Nucleus accumbens (tissue), 56 donors: ENCODE measurements at places on chromosomes 16 and 17.

- no peak for DNase-seq
Observed at GRCh38 chr17:3335876-3336275, 37.7 kb upstream of the OR3A1 start.

DNA sequence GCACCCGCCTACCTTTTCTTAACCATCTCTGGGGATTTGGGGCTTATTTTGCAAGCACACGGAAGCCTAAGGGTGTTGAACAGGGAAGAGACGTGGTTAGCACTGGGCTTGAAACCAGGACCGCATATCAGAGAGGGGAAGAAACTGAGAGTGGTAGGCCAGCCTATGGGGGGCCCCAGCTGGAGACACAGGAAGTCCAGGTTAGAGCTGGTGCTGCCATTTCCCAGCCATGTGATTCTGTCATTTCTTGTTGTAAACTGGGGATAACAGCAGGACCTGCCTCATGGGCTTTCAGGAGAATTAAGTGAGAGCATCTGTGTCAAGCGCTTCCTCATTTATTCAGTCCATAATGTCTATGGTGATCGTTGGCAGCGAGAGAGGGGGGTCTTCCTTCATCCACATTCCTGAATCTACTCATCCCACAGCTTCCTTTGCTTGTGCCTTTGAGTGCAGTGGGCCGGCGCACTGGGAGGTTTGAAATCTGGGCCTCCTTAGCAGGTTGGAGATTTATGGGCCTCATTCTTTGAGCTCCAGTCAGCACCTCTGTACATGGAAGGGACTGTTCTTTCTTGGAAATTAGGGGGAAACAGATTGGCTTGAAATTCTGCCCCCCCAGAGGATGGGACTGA is 20.1 kb downstream of the NKD1 start:
- no peak for DNase-seq

- DNase-seq: no peak
Observed at GRCh38 chr17:16913463-16913862, 58.5 kb downstream of the TNFRSF13B start.

- no peak for DNase-seq
Observed at GRCh38 chr17:79954281-79955166, 81.1 kb downstream of the TBC1D16 start.

DNA sequence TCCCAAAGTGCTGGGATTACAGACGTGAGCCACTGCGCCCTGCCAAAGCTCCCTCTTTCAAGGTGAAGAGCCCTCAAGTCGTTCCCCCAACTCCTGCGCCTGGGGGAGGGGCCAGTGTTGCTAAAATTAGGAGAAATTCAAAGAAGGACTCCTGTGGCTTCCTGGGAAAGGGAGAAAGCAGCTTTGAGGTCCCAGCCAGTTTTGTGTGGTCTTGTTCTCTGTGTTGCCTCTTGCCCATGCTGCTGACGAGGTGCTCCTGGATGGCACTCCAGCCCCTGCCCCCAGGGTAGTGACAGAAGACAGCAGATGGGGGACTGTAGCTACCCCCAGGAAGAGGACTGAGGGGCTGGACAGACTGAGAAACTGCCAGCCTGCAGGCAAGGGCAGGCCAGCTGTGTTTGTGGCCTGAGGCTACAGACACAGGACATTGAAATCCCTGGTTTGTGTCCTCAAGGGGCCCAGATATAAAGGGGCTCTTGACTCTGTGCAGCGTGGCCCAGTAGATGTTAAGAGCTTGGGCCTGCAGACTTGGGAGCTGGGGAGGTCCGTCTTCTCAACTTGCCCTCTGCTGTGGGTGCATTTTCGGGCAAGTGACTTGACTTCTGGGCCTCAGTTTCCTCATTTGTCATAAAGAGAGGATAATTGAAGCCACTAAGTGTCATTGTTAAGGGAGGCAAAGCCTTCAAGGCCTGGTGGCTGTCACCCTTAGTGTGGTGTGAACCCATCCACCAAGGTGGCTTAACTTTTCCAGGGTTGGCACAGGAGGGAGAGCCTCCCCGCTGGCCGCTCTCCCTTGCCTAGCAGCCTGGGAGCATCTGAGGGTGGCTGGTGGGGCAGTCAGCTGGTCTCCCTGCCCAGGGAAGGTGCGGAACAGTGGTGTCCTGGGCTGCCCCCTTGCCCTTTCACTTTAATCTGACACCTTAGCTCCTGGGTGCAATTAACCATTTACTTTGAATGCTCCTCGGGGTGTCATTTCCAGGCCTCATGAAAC is 4.1 kb downstream of the UBALD2 start:
- DNase-seq: no peak

- no peak for DNase-seq
Observed at GRCh38 chr17:14910916-14911315, 354.2 kb downstream of the PMP22 start.

DNA sequence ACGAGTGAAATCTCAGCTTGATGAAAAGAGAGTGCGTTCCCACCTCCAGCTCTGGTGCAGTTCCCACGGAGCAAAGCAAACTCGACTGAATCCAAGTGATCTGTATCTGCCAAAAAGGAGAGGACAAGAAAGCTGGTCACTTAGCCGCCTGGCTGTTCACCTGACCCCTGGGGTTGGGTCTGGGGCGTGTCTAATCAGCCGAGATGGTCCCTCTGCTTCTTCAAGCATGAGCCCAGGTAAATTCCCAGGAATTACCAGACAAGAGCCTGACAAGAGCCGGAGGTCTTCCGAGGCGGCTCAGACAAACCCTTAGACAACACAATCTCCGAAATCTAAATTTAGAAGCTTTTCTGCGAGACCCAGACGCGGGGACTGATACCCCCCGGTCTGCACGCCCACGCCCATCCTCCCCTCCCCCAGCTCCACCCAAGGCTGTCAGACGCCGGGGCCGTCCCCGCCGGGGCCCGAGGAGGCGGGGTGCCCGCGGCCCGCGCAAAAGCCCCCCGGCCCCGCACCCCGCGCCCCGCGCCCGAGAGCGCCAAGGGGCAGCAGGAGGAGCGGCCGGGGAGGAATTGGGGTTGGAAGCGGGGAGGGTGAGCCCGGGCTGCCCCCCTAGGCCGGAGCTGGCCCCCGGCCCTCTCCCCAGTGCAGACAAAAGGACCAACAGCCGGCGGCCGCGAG is 674 bp downstream of the ZNF821 start:
- no peak for DNase-seq

DNA sequence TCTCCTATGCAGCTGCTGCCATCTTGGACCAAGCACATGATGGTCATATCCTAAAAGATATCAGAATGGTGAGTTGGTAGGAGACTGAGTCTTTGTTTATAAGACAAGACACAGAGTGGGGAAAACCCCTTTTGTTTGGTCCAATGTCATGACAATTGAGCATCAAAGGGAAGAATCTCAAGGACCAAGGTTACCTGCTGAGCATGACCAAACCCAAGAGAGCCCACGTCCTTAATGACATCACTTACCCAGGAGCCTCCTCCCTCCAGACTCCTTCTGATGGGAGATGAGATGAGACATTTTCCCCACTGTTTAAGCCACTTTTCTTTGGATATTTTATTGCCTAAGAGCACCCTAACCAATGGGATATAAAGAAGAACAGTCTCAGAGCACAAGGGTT is 478.1 kb downstream of the NPIPA7 start:
- no peak for DNase-seq

GRCh38 chr17:8121681-8122421 is 2.1 kb downstream of the HES7 start:
- peak; percentile 66 for DNase-seq

DNA sequence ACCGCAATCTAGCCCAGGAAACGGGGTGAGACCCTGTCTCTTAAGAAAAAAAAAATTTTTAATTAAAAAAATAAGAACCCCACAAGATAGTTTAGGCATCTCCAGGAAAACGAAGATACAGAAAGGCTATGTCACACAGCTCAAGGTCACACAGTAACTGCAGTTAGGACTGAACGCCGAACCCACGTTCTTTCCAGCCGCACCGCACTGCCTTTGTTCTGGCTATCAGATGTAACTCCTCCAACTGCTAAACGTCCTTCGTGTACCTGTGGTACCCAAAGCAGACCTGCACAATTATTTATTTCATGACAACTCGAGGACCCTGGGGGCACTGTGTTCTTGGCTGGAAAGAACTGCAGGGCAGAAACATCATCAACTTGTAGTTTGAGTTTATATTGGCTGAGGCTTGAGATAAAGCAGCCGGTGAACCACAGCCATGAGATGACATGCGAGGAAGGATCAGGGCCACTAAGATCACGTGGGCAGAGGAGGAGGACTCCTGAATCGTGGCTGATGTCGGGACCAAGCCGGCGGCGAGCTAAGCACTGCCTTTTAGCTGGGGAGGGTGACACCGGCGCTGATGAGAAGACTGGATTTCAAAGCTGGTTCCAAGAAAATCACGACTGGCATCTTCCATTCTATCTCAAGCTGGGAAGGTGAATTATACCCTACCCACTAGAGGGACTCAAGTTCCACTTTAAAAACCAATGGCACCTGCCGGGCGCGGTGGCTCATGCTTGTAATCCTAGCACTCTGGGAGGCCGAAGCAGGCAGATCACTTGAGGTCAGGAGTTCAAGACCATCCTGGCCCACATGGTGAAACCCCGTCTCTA is 20.7 kb upstream of the MNT start:
- no peak for DNase-seq

GRCh38 chr17:33864758-33865229 is 390.3 kb upstream of the CCL2 start:
- DNase-seq: no peak

- no peak for DNase-seq
Observed at GRCh38 chr17:63332286-63332685, 113.8 kb downstream of the CYB561 start.

- peak; percentile 63 for DNase-seq
Observed at GRCh38 chr17:17919169-17920107, 52.8 kb downstream of the TOM1L2 start.

GRCh38 chr16:66802159-66802558 is 775 bp upstream of the TERB1 start:
- DNase-seq: no peak

- DNase-seq: no peak
Observed at GRCh38 chr16:30149250-30149930, 26.4 kb upstream of the MAPK3 start.

GRCh38 chr17:17579691-17580090 is 11.8 kb downstream of the PEMT start:
- no peak for DNase-seq

- no peak for DNase-seq
Observed at GRCh38 chr17:82832411-82832810, 7.4 kb downstream of the ZNF750 start.

DNA sequence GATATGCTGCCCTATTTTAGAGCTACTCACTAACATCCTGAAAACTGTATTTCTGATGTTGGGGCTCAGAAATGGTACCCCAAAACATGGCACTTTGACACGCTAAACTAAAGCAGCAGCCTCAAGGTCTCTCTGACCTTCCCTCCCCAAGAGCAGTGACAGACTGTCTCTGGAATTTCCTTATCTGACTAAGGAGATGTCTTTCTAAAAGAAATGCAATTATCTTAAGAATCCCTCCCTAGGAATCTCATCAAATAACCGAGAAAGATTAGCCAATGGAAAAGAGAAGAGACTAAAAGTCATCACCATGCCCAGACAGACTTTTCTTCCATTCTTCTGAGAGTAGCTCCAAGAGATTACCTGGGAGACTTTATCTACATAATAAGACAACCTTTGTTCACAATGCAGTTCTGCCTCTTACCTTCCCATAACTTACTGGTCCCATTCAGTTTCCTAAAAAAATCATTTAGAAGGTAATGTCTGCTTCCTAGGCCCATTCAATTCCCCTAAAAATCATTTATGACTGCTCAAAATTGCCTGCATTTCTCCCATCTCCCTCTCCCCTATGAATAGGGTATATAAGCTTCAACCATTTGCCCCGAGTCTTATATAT is 123.9 kb downstream of the CPPED1 start:
- DNase-seq: no peak

GRCh38 chr17:83174362-83175118 is 95.1 kb downstream of the METRNL start:
- DNase-seq: no peak

DNA sequence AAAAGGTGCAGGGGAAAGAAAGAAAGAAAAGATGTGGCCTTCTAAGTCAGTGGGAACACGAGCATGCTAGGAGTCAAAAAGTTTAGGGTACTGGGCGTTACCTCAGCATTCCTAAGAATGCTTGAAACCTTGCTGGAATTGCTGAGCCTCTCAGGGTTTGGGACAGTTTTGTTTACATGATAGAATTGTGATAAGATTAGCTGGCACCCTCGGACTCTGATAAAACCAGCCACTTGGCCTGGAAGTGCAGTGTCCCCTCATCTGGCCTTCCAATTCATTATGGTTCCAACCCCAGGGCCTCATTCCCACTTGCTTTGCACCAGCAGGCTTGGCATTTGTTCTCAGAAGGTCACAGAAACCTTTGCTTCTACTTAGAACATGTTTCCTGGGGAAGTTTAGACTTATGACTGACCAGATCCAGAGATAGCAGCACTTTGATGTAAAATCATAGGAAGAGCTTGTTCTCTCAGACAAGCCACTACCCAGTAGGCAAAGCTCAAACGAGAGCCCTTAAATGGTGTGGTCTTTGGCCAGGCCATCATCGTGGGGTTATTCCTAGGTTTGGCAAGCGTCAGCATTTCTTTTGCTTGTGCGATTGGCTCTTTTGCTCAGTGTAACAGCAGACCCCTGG is 8.0 kb downstream of the SGF29 start:
- no peak for DNase-seq

GRCh38 chr17:8859027-8859803 is 8.3 kb downstream of the PIK3R6 start:
- DNase-seq: no peak

GRCh38 chr17:42407289-42407836 is 15.7 kb downstream of the CAVIN1 start:
- peak; percentile 80 for DNase-seq

- DNase-seq: no peak
Observed at GRCh38 chr16:8295513-8296237, 294.6 kb downstream of the TMEM114 start.
